ENCODE measurements at places on chromosomes 13 and 19.

- DNase-seq, result no peak
Measured at GRCh38 chr13:66795636-66796035, 434.5 kb downstream of the PCDH9 start.

- DNase-seq, result no peak
Measured at GRCh38 chr19:5593343-5594255, 25.8 kb upstream of the TINCR start.

DNA sequence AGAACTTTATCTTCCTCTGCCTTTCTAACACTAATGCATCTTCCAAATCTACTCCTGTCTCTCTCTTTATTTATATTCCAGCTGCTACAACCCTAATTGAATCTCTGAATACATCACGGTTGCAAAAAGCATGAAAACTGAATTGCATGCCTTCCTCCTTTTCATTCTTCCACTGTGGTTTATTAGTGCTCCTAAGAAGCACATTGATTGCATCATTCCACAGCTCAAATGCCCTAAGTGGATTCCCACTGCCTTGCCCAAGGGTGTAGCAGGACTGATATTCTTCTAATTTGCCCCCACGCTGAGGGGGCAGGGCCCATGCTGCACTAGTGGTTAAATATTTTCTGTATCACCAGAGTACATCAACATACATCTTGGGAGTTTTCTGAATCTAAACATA lies 640.8 kb downstream of the EFNB2 start:
- DNase-seq, result no peak

- DNase-seq, result no peak
Measured at GRCh38 chr19:954672-955494, 29.0 kb downstream of the ARID3A start.

DNA sequence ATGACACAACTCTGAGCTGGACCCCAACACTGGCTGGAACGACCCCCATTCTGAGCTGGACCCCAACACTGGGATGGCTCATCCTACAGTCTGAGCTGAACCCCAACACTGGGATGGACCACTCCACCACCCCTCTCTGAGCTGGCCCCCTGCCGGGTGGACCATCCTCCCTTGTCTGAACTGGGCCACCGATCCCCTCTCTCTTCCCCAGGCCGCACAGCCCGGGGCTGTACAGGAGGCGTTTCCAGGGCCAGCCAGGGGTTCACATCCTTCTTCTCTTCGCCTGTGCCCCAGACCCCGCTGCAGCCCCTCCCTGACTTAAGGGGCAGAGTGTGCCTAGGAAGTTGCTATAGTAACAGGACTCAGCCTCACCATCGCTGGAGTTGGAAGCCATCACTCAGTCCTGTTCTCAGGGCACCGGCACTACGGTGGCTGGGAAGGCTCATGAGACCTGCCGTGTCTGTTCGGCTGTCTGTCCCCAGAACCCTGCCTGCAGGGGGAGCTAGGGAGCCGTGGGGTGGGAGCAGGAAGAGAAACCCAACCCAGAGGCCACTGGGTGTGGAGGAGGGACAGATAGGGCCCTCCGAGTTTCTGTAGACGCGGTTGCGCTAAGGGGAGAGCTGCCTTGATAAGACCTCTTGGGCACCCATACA lies 3.7 kb downstream of the PRKACA start:
- peak; percentile 57 for DNase-seq

- DNase-seq, result no peak
Measured at GRCh38 chr19:10045371-10045770, 32.1 kb downstream of the RDH8 start.

- no peak for DNase-seq
Measured at GRCh38 chr13:39484506-39485313, 118.3 kb downstream of the LHFPL6 start.

DNA sequence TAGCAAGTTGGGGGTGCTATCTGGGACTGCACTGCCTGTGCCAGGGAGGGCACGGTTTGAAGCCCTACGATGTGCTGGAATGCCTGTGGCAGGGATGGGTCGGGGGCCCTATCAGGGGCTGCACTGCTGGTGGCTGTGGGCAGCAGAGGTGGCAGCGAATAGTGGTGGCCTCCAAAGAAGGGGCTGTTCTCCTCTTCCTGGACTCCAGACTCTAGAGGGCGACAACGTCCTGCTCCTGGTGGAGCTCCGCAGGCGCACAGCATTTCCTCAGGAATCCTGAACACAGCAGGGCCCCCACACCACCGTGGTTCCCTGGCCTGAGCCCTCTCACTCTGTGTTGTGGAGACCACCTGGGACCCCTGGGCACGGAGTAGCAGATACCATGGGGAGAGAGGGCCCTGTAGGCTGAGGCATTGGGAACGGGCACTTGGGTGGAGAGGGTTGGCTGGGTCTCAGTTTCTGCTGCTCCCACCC lies 145.6 kb downstream of the TNFRSF19 start:
- DNase-seq, result peak; percentile 74

DNA sequence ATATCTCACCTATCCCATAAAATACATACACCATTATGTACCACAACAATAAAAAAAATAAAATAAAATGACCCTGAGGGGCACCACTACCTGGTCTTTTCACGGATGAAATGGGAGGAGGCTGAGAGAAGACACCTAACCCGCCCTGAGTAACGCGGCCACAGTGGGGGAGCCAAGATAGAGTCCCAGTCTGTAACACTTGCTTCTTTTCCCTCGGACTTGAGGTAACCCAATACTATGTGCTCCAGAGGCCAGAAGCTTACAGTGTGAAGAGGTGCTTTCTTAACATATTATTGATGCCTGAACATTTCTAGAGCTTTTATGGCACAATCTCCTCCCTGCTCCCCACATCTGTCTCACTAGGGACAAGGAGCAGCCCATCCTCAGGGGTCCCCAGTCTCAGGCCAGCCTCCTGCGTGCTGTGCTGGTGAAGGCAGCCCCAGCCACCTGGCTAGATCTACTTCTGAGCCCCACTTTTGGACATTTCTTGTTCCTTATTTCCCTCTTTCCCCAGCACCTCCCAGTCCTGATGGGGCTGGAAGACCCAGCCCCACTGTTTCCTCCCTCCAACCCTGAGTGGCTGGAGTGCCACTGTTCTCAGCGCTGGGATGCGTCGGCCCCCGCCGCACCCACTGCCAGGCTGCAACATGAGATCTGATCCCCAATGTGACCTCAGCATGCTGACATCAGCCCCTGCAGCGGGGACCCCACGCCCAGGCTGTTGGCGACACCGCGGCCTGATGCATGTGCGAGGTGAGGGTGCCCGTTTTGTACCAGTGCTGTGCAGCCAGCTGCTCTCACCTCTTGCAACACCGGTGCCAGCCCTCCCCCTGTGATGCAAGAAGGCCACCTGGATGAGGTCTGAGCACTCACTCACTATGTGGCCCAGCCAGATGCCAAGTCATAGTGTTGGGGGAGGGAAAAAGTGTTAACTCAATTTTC lies 143.3 kb downstream of the DCLK1 start:
- peak; percentile 63 for DNase-seq

DNA sequence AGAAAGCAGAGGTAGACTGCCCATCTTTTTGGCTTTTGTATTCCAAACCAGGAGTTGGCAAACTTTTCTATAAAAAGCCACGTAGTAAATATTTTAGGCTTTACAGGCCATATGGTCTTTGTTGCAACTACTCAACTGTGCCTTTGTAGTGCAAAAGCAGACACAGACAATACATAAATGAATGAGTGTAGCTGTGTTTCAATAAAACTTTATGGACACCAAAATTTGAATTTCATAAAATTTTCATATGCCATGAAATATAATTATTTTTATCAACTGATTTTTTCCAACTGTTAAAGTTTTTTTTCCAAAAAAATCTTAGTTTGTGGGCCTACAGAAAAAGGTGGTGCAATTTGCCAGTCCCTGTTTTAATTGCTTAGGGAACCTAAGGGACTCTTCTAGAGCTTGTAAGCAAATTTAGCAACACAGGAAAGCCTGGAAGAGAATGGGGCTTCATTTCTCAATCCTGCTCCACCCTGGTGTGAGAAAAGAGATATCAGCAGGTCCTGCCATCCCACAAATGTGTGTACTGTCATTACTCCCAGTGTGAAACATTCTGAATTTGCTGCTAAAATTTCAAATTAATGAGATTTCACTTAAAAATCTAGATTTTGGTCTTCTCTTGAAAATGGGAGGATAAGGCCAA lies 194.2 kb downstream of the RGCC start:
- DNase-seq, result no peak

GRCh38 chr19:54096617-54097106 lies 3.9 kb downstream of the OSCAR start:
- DNase-seq, result peak; percentile 62

- peak; percentile 13 for DNase-seq
Measured at GRCh38 chr13:71219698-71220415, 647.1 kb downstream of the DACH1 start.

DNA sequence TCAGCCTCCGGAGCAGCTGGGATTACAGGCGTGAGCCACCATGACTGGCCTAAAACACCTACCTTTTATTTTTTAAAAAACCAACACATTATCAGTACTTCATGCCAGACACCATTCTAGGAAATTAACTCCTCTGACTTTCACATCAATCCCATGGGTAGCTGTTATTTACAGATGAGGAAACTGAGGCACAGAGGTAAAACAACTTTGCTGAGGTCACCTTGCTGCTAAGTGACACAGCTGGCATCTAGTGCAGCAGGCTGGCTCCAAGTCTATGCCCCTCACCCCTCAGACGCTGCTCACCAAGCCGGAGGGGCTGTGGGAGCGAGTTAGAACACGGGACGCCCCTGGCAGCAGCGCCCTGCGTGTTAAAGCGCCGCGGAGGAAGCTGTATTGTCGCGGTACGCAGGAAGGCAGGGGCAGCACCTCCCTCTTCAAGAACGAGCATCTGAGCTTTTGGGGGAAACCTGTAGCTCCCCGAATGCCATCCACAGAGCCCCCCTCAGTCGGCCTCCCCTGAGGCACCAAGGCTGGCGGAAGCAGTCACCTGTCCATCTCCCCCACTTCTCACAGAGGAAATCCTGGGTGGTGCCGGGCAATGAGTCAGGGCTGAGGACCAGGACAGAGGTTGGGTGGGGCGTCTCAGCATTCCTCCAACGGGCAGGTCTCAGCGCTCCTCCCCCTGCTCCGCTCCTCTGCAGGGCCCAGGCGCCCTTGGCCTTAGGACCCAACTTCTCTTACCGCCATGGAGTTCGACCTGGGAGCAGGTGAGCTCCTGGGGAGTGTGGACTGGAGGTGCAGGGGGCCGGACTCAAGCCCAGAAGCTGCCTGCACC lies at the start of gene C19orf33:
TSS of gene C19orf33 (plus strand) at position 735 of the 835 bp plus-strand sequence. CDS start at position 746, 11 bp downstream.
- DNase-seq, result peak; percentile 91

- peak; percentile 23 for DNase-seq
Measured at GRCh38 chr19:23305555-23305954, 55.4 kb upstream of the ZNF724 start.

GRCh38 chr19:44779150-44779549 lies 1.5 kb downstream of the CBLC start:
- DNase-seq, result no peak

GRCh38 chr13:93316841-93317240 lies 90.2 kb downstream of the GPC6 start:
- no peak for DNase-seq

Measured in GM23338 (cell line).